Cerebellar nuclear complex (tissue), 1 donor: ENCODE measurements at places on chromosomes 12 and 14.

DNA sequence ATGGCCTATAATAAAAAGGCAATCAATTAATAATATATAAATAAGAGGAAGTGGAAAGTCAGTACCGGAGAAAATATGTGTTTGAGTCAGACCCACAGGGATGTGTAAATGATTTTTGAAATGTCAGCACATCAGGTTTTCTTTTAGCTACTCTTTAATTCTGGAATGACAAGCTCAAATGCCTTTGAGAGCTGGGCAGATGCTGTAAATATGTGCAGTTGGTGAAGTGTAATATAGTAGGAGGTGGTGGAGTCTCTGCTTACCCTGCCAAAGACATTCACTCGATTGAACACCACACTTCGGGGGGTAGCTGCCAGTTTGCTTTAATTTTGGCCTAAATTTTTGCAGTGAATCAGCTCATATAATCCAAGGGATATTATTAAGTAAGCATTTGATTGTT is 93.0 kb downstream of the PLEKHA5 start:
- no peak for DNase-seq

DNA sequence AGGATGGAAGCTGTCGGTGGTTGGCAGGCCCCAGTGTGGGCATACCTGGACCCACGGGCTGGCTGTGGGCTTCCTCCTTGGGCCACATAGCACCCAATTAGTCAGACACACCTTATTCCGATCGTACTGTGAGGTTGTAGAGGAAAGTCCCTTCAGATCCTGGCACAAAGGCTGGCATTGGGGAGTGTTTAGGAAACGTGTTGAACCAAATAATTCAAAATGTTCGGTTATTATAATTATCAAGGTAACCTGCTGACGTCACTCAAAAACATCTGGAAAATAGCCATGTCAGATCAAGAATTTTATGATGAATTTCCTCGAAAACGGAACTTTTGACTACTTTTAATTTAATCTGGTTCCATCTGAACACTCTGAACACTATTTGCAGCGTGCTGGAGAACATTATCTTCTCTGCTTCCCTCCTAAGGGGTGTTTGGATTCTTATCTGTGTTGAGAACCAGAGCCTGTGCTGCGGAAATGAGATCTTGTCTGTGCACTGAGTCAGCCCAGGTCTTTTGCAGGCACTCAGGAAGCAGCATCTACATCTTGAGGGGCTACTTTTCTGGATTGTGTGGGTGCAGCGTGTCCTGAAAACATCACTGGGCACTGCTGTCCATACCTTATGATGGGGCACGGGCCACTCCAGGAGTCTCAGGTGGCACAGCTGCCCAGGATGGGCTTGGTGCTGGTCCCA is 100.3 kb downstream of the SLC25A47 start:
- DNase-seq, result no peak

DNA sequence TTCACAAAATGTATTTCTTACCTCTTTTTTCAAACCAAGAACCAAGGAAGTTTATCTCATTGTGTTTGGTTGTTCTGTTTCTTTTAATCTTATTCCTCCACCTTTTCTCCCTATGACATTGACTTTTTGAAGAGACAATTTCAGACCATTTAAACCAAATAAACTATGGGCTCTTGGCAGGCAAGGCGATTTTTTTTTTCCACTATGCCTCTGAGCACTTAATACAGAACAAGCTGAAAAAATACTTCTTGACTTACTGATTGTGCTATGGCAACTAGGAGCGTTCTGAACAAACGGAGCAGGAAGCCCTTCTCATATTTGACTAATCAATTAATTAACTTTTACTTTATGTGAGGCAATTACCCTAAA is 98.0 kb downstream of the ZNF664 start:
- no peak for DNase-seq

GRCh38 chr12:127595506-127595905 is 671.5 kb upstream of the TMEM132C start:
- DNase-seq, result no peak

DNA sequence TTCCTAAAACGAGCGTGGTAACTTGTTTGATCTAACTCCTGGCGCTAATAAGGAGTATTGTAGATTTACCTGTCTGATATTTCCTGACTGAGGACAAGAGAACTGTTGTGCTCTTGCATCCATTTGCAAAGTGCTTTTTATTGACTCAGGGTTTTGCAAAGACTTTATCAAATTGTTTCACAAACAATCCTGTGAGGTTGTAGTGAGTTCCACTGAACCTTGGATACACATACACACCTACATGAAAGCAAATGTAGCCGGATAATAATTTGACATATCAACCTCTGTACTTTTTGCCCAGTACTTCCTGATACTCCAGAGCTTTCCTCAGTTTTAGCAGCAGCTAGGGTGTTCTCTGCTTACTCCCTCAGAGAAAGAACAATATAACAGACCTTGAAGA is 6.7 kb upstream of the PTGER2 start:
- no peak for DNase-seq

DNA sequence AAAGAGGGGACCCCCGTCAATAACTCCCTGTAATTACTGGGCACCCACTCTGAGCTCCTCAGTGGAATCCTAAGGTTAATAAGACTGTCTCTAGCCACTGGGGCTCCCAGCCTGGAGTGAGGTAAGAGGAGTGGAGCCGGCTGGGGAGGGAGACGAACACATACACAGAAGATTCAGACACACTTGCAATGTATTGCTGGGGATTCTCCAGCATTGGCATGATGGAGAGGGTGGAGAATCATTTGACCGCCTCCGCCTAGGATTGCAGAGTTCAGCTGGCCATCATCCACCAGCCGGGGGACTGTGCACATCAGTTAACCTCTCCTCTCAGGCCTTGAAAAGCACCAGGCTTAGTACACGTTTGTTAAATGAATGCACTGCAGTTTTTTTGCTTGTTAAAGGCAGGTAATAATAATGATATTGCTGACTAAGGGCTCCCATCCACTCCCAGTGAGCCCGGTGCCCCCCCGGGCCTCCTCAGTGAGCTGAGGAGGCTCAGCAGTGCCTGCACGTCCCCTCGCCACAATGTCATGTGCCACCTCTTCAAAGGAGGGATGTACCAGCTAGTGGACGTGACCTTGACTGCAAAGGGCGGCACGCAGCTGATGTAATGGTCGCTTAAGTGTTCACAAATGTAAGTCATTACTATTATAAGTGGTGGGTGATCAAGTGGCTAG is 20.3 kb upstream of the FAIM2 start:
- no peak for DNase-seq

- DNase-seq, result no peak
Observed at GRCh38 chr12:116202940-116203339, 74.6 kb downstream of the MED13L start.

DNA sequence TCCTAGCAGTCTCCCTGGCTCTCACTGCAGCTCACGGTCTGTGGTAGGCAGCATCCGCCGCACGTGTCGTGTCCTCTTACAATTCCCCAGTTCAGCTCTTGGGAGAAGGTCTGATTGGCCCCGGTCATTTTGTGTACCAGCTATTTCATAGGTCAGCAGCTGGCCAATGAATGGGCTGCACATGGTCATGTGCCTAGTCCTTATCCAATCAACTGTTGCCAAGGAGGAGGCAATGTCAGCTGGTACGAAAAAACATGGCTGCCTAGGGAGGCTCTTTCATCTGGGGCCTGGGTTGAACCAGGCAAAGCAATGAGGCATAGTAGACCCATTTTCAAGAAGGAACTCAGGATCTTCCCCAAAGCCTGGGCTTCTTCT is 46.1 kb downstream of the RNFT2 start:
- DNase-seq, result no peak

- no peak for DNase-seq
Observed at GRCh38 chr14:53793790-53794505, 162.7 kb downstream of the BMP4 start.

- no peak for DNase-seq
Observed at GRCh38 chr12:87428701-87429277, 600.4 kb downstream of the C12orf50 start.

DNA sequence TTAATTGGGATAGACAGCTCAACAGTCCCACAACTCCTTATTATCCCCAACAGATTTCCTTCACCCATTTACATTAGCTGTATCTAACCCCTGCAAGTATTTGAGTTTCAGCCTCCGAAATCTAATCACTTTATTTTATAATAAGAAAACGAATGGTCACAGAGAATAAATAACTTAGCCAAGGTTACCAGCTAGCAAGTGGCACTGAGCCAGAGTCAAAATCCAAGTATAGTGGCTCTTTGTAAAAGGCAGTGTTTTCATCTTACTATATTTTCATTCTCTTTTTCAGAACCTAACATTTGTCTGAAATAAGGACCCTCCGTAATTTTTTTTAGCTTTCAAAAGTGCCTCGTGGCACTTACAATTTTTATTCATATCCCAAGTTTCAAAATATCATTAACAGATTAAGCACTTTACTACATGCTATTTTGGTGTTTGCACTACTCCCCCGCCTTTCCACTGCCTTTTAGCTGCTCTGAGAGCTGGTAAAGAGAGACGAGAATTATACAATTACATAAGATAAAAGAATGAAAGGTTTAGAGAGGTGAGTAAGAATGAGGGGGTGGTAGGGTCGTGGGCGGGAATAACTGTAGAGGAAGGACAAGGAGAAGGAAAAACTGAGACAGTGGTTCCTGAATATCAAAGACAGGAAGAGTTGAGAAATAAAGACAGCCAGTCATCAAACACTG is 3.7 kb upstream of the USP15 start:
- no peak for DNase-seq

GRCh38 chr12:1355396-1355795 is 239.0 kb downstream of the FBXL14 start:
- DNase-seq, result no peak

DNA sequence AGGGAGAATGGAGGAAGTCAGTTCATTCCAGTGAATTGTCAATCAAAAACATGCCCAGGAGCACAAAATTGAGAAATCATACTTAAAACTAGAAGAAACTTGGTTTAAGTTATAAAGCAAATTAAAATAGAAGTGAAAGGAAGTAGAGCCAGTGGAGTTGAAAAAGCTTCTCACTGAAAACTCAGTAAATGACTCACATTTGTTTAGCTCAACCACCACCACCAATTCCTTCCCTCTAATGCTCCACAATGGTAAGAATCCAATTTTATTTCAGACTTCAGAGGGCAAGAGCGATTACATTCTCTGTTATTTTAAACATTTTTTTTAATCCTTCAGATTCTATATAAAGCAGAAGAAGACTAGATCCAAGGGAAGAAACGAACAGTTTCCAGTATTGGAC is 19.4 kb downstream of the UTP20 start:
- no peak for DNase-seq

- no peak for DNase-seq
Observed at GRCh38 chr12:45948546-45948945, 41.8 kb downstream of the SCAF11 start.

GRCh38 chr12:47024463-47024862 is 55.0 kb upstream of the PCED1B start:
- no peak for DNase-seq

DNA sequence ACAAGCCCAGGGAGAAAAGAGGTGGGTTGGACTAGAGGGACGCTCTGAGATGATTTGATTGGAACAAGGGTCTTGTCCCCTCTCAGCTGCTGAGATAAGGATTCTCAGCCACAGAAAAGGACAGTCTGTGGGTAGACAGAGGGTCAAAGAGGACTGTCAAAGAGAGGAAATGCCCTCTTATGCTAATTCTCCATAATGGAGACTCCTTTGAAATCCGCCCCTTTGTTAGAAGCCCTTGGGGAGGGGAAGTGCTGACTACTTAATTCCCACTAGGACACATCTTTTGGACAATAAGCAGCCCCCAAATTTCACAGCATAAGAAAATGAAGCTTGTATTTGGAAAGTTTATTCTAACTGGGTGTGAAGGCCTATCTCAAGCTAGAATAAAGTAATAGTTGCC is 176.6 kb downstream of the KTN1 start:
- DNase-seq, result no peak

- no peak for DNase-seq
Observed at GRCh38 chr12:57280211-57281062, 29.4 kb upstream of the STAC3 start.

- no peak for DNase-seq
Observed at GRCh38 chr12:27975222-27976136, 2.9 kb upstream of the PTHLH start.

GRCh38 chr12:120136093-120136770 is 19.7 kb upstream of the RAB35 start:
- no peak for DNase-seq

DNA sequence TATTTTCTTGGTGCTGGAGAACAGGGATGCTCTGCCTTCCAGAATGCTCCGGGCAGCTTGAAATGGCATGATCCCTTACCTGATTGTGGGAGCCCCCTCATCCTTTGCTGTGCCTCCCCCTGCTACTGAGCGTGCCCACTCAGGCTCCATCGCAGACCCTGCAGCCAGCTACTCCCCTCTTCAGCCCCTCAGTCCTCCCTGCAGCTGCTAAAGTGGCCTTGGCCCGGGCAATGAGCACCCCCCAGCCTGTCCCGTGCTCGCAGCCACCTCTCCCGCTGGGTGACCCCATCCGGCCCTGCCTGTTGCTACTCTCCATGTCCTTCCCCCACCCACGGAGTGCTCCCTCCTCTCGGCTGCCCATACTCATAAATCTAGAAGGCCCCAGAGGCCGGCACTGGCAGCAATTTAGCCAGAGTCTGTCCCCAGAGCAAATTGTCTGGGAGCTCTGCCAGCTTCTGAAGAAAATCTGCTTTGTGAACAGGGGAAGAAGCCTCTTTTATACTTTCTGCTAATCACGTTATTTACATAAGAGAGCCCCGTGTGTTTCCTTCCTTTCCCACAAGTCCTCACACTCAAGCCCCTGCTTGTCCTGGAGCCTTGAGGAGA is 143.7 kb upstream of the FRMD6 start:
- no peak for DNase-seq

DNA sequence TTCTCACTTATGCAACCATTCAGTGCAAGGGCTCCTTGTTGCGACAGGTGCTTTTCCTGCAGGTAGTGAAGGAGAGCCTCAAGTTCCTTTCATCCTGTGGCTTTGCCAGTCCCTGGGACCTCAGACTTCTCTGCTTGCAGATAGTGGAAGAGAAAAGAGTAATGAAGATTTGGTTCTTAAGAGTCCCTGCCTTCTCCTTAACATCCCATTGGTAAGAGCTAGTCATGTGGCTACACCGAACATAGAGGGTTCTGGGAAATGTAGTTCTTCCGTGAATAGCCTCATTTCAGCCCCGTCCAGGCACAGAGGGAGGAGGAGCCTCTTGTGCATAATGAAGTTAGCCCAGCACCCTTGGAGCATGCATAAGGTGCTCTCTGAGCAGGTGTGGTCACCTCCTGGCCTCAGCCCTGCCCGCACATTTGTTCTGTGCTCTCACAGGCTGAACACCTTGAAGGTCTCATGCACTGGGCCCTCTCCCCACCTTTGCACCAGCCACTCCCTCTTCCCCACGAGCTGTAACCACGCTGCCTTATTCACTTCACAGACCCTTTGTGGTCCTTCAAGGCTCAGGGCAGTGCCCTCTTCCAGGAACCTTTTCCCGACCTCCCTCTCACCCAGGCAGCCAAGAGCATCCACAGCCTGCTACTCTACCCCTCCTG is 134.0 kb downstream of the BCL11B start:
- DNase-seq, result no peak

DNA sequence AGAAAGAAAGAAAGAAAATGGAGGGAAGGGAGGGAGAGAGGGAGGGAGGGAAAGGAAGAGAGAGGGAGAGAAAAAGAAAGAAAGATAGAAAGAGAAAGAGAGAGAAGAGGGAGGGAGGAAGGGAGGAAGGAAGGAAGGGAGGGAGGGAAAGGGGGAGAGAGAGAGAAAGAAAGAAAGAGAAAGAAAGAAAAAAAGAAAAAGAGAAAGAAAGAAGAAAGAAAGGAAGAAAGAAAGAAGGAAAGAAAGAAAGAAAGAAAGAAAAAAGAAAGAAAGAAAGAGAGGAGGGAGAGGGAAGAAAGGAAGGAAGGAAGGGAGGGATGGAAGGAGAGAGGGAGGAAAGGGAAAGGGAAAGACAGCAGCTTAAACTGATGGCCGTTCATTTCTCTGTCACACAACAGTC is 457.5 kb downstream of the PDZRN4 start:
- DNase-seq, result no peak

GRCh38 chr14:50310445-50310844 is 1.6 kb downstream of the L2HGDH start:
- no peak for DNase-seq
